ENCODE measurements at places on chromosomes 6 and 20.

- DNase-seq = no peak
Observed at GRCh38 chr6:49052901-49053300, 410.2 kb downstream of the MMUT start.

GRCh38 chr20:40441771-40442170 lies 247.3 kb downstream of the MAFB start:
- no peak for DNase-seq

- DNase-seq = no peak
Observed at GRCh38 chr6:163786995-163787671, 372.6 kb downstream of the QKI start.

DNA sequence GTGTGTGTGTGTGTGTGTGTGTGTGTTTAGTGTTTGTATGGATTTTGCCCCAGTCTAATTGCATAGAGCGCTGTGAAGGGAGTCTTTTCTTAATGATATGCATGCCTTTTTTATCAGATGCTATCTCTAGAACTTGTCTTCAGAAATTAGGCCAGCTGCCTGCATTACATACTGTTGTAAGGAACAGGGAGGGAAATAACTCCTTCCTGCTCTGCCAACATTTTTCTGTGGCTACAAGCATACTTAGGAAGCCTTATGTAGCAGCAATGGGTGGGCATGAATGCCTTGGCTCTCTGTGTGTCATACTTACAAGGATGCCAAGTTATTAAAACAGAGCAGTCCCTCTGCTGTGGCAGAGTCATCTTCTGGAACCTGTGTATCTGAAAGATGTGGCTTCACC lies 8.0 kb upstream of the COL21A1 start:
- DNase-seq = no peak

DNA sequence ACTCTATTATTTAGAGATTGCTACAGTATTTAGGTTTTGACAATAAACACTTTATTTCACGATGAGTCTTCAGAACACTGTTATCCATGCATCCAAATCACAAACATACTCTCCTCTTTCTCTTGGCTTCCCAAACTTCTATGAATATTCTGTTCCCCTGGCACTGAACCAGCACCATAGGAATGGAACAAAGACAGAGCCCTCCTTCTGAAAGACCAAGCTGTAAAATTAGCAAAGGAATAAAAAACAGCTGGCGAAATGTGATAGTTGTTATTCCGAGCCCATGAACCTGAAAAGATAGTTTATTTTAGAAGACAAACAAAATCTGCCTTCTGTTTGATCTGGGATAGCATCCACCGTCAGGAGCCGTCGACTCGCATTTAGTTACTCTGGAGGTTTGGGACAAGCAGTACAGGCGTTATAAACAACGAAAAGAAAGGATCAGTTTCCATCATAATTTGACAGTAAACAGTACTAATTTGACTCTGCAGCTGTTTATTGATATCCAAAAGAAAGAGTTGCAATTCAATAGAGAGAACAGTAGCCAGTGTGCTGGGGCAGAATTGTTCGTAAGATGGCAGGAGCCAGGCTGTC lies 161.4 kb downstream of the CLIC5 start:
- DNase-seq = no peak

GRCh38 chr20:59835448-59836395 lies 97.7 kb downstream of the SYCP2 start:
- DNase-seq = no peak

DNA sequence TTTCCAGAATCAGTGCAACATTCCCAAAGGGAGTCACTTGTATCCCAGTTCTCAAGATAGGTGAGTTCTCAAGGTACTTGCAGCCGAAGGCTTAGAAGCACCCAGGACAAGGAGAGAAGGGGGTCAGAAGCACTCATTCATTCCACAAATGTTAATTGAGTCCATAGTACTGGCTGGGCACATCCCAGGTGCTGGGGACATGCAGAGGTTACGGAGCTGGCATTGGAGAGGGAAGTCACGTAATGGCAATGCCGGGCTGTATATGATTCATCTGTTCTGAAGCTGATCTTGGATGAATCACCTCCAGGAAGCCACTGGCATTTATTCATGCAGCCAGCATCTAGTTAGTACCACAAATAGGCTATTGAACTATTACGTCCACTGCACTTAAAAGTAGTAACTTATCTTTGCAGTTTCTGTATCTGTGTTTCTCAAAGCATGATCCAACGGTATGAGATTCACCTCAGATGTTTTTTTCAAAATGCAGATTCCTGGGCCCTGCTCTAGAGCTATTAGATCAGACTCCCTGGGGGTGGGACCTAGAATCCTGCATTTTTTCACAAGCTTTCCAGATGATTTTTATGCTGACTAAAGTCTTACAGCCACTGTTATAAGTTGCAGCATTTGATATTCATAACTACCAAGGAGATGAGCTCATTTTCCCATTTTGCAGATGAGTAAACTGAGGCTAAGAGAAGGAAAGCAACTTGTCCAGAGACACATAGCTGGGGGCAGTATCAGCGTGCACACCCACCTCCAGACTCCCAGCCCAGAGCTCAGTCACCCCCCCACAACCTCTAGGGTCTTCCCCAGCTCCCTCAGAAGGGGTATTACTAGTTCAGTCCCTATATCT lies 44.1 kb upstream of the ID1 start:
- no peak for DNase-seq

GRCh38 chr6:117498159-117498558 lies 15.7 kb downstream of the DCBLD1 start:
- no peak for DNase-seq

DNA sequence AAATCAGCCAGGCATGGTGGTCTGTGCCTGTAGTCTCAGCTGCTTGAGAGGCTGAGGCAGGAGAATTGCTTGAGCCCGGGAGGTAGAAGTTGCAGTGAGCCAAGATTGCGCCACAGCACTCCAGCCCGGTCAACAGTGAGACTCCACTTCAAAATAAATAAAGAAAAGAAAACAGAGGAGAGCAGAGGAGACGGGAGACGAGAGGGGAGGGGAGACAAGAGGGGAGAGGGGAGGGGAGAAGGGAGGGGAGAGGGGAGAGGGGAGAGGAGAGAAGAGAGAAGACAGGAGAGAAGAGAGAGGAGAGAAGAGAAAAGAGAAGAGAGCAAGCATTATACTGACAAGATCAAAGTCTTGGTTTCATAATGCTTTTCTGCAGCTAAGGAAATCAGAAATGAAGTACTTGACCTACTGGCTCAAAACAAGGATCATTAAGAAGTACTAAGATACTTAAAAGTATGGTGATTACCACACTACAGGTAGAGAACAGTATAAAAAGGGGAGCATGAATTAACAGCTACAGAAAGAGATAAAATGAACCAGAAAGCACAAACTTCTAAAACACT lies 30.5 kb downstream of the FAM8A1 start:
- DNase-seq = no peak

DNA sequence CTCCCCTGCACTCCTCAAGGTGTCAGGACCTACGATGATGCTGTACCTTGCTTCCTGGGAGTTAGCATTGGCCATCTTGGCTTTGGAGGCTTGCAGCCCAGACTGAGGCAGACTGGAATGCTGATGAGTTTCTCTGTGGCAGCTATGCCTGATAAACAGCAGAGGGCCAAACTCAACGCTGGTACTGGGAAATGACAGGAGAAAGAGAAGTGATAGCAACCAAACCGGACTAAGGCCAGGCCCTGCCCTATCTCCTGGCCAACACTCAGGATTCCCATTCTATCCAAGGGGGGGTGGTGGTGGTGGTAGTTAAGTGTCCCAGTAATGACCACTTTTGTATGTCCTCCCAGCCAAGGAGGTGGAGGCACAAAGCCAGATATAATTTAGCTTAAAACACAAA lies 90.0 kb upstream of the DTNBP1 start:
- DNase-seq = no peak

DNA sequence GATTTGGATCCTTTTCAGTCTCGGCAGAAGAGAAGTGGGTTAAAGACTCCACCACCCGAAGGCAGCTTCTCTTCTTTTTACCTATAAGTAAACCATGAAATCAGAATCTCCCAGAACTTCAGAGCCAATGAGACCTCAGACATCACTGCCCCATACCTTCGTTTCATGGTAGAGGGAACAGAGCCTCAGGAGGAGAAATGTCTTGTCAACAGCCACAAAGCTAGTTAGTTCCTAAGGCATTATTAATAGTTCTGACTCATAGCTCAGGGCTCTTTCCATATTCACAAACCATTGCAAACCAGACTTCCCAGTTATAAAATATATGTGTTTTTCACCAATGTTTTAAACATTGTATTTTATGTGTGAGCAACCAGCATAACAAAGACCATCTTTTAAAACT lies 118.7 kb upstream of the RIPOR2 start:
- no peak for DNase-seq

DNA sequence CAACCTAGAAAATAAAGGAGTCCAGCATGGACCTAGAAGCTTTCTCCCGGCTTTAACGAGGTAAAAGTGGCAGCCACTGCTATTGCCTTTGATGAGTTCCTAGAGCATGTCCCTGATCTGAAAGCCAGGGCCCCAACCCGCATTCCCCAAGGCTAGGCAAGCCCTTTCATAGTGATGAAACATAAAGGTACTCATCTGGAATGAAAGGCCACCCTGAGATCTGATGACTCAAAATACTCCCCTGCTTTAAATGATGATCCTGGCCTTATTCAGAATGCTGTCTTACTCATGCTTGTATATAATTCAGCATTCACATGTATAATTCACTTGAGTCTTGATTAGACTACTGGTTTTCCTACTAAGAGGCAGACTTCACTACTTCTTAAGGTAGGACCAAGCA lies 21.3 kb downstream of the TTPAL start:
- no peak for DNase-seq

GRCh38 chr6:364609-365540 lies 26.7 kb upstream of the IRF4 start:
- DNase-seq = no peak

DNA sequence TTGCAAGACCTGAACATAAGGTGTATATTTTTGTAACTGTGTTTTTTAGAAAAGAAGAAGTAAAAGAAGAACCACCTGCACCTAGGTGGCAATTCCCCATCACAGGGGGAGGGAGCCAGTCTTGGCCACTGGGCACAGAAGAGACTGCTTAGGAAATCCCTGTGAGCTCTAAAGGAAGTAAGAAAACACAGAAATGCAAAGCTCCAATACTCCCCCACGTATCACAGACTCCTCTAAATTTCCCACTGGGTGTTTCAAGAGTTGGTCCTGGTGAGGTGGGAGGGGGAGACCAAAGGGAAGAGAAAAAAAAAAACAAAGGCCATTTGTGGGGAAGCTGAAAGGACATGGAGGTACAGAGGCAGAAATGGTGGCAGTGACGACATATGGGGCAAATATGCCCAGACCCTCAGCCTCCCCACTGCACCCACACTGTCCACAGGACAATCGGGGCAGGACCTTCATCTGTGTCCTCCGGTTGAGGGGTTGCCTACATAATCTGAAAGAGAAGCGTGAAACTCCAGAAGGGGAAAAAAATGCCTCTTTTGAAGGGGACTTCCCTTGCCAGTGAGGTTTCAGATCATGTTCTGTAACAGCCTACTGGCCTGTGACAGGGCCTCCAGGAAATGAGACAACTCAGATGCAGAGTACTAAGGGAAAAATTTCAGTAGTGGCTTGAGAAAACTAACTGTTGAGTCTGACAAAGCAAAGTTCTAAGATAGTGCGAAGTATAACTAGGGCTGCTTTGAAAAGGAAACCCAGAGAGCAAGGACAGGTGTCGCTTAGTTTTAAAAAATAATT lies 226.2 kb upstream of the MARCKS start:
- DNase-seq = no peak

GRCh38 chr6:21935561-21936028 lies 342.0 kb downstream of the SOX4 start:
- DNase-seq = no peak

- DNase-seq = no peak
Observed at GRCh38 chr20:19748681-19749080, 9.4 kb upstream of the RIN2 start.

GRCh38 chr20:17657898-17658647 lies 24.0 kb downstream of the RRBP1 start:
- DNase-seq = no peak

- no peak for DNase-seq
Observed at GRCh38 chr6:128425856-128426255, 94.5 kb downstream of the PTPRK start.

GRCh38 chr6:106574741-106575458 lies 54.4 kb downstream of the RTN4IP1 start:
- no peak for DNase-seq

GRCh38 chr6:138869398-138869797 lies 73.5 kb downstream of the ECT2L start:
- no peak for DNase-seq

- no peak for DNase-seq
Observed at GRCh38 chr20:35572838-35573237, 31.0 kb downstream of the ERGIC3 start.

- no peak for DNase-seq
Observed at GRCh38 chr20:40565001-40565681, 123.9 kb downstream of the MAFB start.

- no peak for DNase-seq
Observed at GRCh38 chr20:22248051-22248667, 336.2 kb downstream of the FOXA2 start.

- no peak for DNase-seq
Observed at GRCh38 chr20:62951896-62952372, 575 bp upstream of the SLC17A9 start.

DNA sequence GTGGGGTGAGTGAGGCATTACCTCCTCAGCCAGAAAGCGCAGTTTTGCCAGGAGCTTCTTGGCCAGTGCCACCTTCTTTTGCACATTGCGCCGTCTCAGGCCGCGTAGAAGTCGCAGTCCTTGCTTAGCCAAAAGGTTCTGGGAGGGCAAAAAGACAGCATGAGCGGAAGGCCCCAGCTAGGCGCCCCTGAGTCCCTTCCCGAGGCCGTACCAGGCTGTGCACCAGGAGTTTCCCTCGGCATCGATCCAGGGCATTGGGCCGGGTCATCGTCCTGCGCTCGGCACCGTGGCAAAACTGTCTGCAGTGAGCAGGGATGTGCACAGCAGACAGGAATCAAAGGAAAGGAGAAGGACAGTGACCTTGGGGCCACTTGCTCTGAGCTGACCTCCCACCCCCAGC lies 20.2 kb upstream of the SPAG4 start:
- DNase-seq = no peak

- no peak for DNase-seq
Observed at GRCh38 chr6:129662980-129663431, 47.0 kb downstream of the ARHGAP18 start.

- DNase-seq = no peak
Observed at GRCh38 chr6:153662982-153663381, 376.1 kb upstream of the OPRM1 start.

- no peak for DNase-seq
Observed at GRCh38 chr6:85672623-85673022, 29.9 kb upstream of the SYNCRIP start.

DNA sequence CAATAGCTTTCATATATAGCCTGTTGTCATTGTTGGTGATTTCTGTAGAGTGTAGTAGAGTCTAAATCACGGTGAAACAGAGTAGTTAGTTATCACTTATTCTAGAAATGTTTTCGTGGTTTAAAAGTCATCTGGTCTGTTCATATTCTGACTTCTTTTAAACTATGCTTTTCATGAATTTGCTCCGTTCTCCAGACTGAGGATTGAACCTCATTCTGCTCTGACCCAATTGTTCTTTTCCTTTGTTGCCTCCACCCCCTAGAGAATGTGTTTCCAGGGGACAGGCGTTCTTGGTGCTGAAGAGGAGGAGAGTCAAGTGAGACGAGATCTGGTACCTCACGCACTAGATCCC lies 748 bp upstream of the ZNF292 start:
- DNase-seq = no peak
